ENCODE measurements at places on chromosomes 7 and 10.

DNA sequence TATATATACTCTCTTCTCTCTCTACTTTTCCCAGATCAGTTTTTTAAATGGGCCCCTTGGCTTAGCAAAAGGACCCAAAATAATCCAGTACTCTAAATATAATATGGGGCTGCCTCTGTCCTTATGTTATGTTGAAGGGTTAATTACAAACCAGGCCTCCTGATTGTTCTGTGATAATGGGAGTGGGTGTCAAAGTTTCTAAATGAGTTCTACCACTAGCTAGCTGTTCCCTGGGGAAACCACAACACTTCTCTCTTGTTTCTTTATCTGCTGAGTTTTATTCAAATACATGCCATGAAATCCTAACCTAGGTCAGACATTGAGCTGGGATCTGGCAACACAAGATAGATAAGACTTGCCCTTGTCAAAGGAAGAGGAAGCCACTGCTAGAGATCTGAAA, 3.8 kb downstream of the HTR5A start:
- no peak for DNase-seq

DNA sequence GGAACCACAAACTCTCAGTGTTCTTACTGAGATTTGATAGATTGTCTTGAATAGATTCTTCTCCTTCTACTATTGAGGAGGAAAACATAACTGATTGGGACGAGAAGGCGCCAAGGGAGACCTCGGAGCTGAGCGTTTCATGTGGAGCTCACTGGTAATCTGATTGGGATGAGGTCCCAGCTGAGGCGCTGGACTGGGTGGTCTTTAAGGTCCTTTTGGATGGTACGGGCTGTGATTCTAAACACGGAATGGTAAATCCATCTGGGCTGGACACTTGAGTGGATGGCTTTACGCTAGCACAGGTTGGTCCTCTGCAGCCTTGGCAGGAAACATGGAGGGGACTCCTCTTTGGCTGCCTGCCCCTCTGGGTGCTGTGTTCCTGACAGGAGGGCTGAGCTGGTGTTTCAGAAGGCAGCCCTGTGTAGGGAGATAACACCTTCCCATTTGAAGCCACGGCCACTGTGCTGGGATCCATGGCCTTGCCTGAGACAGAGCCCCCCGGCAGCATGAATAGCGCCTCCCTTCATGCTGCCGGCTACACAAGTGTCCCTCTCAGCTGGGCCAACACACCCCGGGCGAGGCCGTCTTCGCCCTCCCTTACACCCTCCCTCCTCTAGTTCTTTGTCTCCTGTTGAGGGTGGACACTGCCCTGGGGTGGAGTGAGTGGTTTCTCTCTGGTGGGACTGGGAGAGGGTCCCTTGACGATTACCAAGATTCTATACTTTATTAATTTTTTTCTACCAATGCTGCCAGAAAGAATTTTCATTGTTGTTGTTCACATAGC, 203.2 kb upstream of the SHH start:
- DNase-seq, result peak; percentile 48

DNA sequence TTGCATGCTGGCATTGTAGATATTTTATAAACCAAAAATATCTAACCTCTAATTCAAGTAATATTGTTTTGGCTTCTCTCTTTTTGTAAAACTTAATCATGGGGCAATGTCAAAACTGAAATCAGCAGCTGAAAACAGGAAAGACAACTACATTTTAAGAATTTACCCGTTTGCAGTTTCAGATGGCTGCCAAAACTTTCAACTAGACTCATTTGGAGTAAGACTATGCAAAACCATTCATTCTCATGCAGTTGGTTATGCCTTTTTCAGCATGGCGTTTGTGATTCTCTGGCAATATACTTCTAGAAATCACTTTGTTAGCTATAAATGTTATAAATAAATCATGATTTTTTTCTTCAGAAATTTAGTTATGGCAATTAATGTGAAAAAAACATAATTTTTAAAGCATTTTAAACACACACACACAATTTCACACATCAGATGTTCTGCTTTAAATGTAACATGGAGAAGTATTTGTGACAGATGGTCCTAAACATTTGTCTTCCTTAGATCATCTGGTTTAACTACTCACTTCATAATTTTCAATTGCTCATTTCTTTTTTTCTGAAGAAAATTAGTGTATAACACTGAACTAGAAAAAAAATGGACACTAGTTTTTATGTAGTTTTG, 116.4 kb downstream of the ITGB8 start:
- no peak for DNase-seq

DNA sequence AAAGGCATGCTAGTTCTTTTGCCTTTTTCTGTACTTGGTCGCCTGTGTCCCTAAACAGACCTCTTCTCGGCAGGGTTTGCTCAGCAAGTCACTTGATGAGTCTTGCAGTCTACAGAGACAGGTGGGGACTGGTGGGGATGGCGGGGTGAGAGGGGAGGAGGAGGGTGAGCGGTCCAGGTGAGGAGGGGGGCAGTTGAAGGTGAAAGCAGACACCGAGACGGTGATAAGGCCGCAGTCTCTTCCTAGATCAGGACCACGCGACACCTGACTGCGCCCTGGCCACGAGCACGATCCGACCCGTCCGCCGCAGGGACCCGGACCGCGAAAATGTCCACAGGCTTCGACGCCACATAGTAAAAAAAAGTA, 566 bp downstream of the ASNS start:
- no peak for DNase-seq

DNA sequence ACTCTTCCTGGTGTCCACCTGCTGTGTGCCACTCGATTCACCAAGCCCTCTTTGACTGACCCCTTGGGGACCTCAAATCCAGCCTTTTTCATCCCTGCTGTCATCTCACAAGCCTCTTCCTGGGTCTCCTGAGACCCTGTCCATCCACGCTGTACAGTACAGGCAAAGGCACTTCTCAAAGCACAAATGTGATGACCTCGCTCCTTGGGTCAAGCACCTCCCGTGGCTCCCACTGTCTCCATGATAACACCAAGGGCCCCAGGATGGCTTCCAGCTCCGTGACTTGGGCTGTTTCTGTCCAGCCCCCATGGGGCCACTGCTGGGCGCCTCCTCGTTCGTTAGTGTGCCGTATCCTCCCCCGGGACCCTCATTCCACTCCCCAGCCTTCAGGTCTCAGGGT, 28.7 kb downstream of the PVRIG start:
- no peak for DNase-seq

GRCh38 chr7:142405122-142405765, 147.4 kb upstream of the PRSS58 start:
- DNase-seq, result no peak
